ENCODE measurements at places on chromosomes 7 and 10. TPM values are rescaled to one million over a fixed set of nuclear protein-coding genes. Genes with fewer than 3 reads are reported as not detected.
A peak's percentile ranks its signal among the peaks of the same experiment; 100 is the strongest.

- peak overlapping the region; percentile 96 for H3K27ac ChIP-seq
- H3K27me3 ChIP-seq = no peaks in the 10 kb centered on the region
Measured at GRCh38 chr10:30786131-30786530, 156.6 kb upstream of the LYZL2 start.

The TNS3 gene
- 44.4 TPM for total RNA-seq

DNA sequence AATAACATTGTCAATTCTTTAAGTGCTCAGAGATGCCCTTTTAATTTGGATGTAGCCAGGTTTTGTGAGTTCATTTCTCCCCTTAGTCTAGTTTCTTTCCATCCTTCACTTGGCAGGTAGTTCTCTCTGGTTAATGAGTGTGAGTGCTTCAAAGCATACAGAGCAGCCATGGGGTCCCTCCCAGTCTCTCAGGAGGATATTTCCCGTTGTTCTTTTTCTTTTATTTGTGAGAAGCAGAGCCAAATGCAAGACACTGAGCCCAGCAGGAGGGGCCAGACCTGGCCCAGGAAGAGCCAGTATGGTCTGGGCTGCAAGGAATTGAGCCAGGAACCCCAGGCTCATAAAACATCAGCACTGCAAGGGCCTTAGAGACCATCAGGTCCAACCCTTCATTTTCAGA, 52.4 kb downstream of the PLCE1 start:
- H3K4me3 ChIP-seq = no peak overlapping the region
- no peak overlapping the region for H3K27ac ChIP-seq
- no peaks in the 10 kb centered on the region for H3K36me3 ChIP-seq
- peaks cover 16% of the 10 kb centered on the region for H3K4me1 ChIP-seq
- DNase-seq = no peak
- H3K27me3 ChIP-seq = no peaks in the 10 kb centered on the region

- peak; percentile 77 for DNase-seq
- no peak overlapping the region for H3K4me3 ChIP-seq
- H3K27ac ChIP-seq = peak overlapping the region; percentile 59
- no peaks in the 10 kb centered on the region for H3K4me1 ChIP-seq
- no peaks in the 10 kb centered on the region for H3K27me3 ChIP-seq
Measured at GRCh38 chr10:86693721-86694369, 25.5 kb downstream of the LDB3 start.

The BMPER gene
- 3.0 TPM for total RNA-seq

- no peak overlapping the region for H3K4me3 ChIP-seq
- no peaks in the 10 kb centered on the region for H3K4me1 ChIP-seq
- H3K36me3 ChIP-seq = no peaks in the 10 kb centered on the region
- no peaks in the 10 kb centered on the region for H3K27me3 ChIP-seq
- peak overlapping the region; percentile 37 for H3K27ac ChIP-seq
Measured at GRCh38 chr7:35437619-35438275, 183.8 kb upstream of the TBX20 start.

DNA sequence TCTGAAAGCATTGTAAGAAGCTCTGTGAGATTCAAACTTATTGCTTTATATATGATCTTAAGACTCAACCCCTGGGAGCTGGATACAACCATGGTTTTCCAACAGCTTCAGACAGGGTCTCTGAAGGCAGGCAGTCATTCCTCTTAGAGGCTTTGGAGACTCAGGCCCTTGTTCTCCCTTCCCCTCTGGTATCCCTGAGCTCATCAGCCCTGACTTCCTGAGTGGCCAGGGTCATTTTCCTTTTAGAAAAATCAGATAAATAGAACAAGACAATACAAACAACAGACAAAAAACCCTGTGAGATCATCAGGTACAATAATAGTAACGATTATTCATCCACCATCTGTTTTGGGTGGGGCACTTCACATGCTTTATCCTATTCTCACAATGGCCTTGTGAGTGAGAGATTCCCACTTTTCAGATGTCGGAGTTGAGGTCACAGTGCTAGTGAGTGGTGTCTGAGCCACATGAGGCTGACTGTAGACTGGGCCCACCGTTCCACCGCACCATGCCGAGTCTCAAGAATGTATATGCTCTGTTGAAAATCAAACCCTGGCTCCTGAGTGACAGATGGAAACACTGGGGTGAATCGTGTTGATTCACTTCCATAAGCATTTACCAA, 144.2 kb downstream of the CXCL12 start:
- no peak overlapping the region for H3K27ac ChIP-seq
- H3K4me1 ChIP-seq = no peaks in the 10 kb centered on the region
- no peak overlapping the region for H3K4me3 ChIP-seq

The COL13A1 gene
- 5.7 TPM for total RNA-seq

The RAMP3 gene
- 62.0 TPM for total RNA-seq

The SPDYE16 gene
- total RNA-seq = not detected

- no peak for DNase-seq
- H3K27me3 ChIP-seq = no peaks in the 10 kb centered on the region
- no peak overlapping the region for H3K4me3 ChIP-seq
- H3K36me3 ChIP-seq = no peaks in the 10 kb centered on the region
- no peak overlapping the region for H3K27ac ChIP-seq
Measured at GRCh38 chr7:153193144-153193595, 433.6 kb downstream of the ACTR3B start.

DNA sequence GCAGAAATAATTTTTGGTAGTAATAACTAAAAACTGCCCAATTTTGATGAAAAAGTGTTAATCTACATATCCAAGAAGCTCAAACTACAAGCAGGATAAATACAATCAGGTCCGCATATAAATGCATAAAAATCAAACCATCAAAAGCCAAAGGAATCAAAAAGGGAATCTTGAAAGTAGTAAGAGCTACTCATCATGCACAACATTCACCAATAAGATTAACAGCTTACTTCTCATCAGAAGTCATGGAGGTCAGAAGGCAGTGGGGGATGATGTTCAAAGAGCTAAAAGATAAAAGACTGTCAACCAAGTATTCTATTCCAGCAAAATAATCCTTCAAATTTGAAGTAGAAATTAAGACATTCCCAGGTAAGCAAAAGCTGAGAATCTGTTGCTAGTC, 76.4 kb downstream of the CRPPA start:
- H3K4me1 ChIP-seq = peaks cover 8% of the 10 kb centered on the region
- H3K4me3 ChIP-seq = no peak overlapping the region
- H3K36me3 ChIP-seq = no peaks in the 10 kb centered on the region
- no peak for DNase-seq

The FAM180A gene
- 5.9 TPM for total RNA-seq

DNA sequence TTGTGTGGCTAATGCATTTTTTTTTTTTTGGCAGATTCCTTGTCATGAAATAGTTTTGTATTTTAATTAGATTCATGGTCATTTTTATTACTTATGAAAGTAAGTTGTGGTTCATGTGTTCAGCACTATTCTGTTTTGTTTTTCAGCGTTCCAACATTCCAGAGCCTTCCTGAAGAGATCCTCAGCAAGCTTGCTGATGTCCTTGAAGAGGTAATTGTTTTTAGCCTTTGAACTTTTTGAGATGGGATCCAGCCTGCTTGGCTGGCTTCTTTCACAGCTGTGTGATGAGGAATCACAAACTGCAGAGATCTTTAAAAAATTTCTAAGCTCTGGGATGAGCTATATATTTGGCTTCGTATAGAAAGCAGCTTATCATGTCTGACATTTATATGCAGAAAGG, 208.0 kb upstream of the CSTF2T start:
- no peak overlapping the region for H3K4me3 ChIP-seq
- H3K4me1 ChIP-seq = no peaks in the 10 kb centered on the region
- H3K36me3 ChIP-seq = no peaks in the 10 kb centered on the region
- H3K27me3 ChIP-seq = no peaks in the 10 kb centered on the region

The TRUB1 gene
- total RNA-seq = 22.9 TPM

- no peak overlapping the region for H3K4me3 ChIP-seq
- no peak for DNase-seq
- no peaks in the 10 kb centered on the region for H3K36me3 ChIP-seq
- no peak overlapping the region for H3K27ac ChIP-seq
- H3K27me3 ChIP-seq = no peaks in the 10 kb centered on the region
Measured at GRCh38 chr10:72765051-72765745, 73.3 kb downstream of the MCU start.

- no peak for DNase-seq
- H3K4me1 ChIP-seq = peaks cover 5% of the 10 kb centered on the region
- H3K36me3 ChIP-seq = no peaks in the 10 kb centered on the region
- H3K4me3 ChIP-seq = no peak overlapping the region
- no peaks in the 10 kb centered on the region for H3K27me3 ChIP-seq
Measured at GRCh38 chr10:8061274-8062211, 7.1 kb downstream of the GATA3 start.

GRCh38 chr10:75165684-75166622, 44.6 kb upstream of the VDAC2 start:
- H3K27me3 ChIP-seq = no peaks in the 10 kb centered on the region
- H3K4me3 ChIP-seq = no peak overlapping the region
- H3K4me1 ChIP-seq = no peaks in the 10 kb centered on the region
- H3K27ac ChIP-seq = no peak overlapping the region
- peaks cover 11% of the 10 kb centered on the region for H3K36me3 ChIP-seq

GRCh38 chr7:83520726-83521125, 128.2 kb downstream of the SEMA3E start:
- no peak overlapping the region for H3K27ac ChIP-seq
- H3K4me1 ChIP-seq = no peaks in the 10 kb centered on the region
- no peak overlapping the region for H3K4me3 ChIP-seq
- no peak for DNase-seq
- no peaks in the 10 kb centered on the region for H3K27me3 ChIP-seq
- H3K36me3 ChIP-seq = no peaks in the 10 kb centered on the region

The PARD3 gene
- total RNA-seq = 41.6 TPM

DNA sequence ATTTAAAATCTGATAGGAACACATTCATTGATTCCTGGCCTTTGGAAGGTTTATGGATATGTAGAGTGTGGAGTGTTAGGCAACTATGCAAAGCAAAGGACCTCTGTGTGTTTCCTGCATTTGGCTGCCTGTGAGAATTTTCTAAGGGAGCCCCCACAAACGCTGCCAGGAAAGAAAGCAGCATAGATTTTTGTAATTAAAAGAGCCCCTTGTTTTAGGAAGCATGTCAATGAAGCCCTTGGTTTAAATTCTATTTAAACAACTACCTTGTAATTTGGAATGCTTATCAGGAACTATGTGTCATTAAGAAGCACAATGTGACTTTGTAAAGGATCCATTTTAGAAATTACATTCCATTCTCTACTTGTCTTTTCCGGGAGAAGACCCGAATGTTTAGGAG, 742.5 kb downstream of the NXPH1 start:
- H3K4me3 ChIP-seq = no peak overlapping the region
- H3K27ac ChIP-seq = no peak overlapping the region
- DNase-seq = no peak
- no peaks in the 10 kb centered on the region for H3K4me1 ChIP-seq
- H3K36me3 ChIP-seq = no peaks in the 10 kb centered on the region

- H3K4me1 ChIP-seq = peaks cover 30% of the 10 kb centered on the region
- DNase-seq = no peak
- H3K27ac ChIP-seq = no peak overlapping the region
Measured at GRCh38 chr10:122379041-122379440, 4.5 kb downstream of the PLEKHA1 start.

- H3K27ac ChIP-seq = no peak overlapping the region
- H3K4me1 ChIP-seq = no peaks in the 10 kb centered on the region
- no peaks in the 10 kb centered on the region for H3K36me3 ChIP-seq
- no peak for DNase-seq
- H3K4me3 ChIP-seq = no peak overlapping the region
- H3K27me3 ChIP-seq = no peaks in the 10 kb centered on the region
Measured at GRCh38 chr7:32479574-32480200, 10.5 kb downstream of the LSM5 start.

DNA sequence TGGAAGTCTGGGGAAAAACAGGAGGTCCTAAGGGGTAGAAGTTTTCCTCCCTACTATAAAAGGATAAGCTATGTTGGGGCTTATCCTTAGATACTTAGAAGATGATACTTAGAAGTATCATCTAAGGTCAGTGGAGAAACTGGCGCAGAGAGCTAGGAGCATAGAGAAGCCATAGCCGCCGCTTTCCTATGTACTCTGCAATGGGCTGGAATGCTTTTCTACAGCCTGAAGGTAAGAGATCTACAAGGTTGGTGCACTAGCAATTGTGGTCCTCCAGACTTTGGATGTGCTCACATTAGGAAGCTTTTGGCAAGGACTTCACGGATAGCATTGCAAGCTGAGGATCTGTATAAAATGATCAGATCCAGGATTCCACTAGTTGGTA, 12.4 kb upstream of the OPTN start:
- DNase-seq = no peak
- no peaks in the 10 kb centered on the region for H3K36me3 ChIP-seq
- H3K27ac ChIP-seq = no peak overlapping the region
- no peak overlapping the region for H3K4me3 ChIP-seq
- H3K4me1 ChIP-seq = peaks cover 9% of the 10 kb centered on the region

DNA sequence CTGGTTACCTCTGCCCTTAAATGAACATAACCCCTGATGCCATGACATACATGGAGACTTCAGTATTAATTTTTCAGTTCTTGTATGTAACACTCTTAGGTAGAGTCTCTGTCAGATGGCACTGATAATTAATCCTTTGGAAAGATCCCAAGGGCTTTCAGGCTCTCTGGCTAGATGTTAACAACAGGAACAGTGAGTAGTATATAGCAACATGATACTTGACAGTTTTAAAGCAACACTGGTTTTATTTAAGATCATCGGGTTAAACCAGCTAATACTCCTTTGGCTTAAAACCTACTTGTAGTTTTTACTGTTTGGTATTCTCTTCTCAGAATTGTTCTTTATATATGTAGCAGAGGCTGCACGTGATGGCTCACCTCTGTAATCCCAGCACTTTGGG, 27.3 kb downstream of the AHCYL2 start:
- no peaks in the 10 kb centered on the region for H3K4me1 ChIP-seq
- H3K36me3 ChIP-seq = no peaks in the 10 kb centered on the region

DNA sequence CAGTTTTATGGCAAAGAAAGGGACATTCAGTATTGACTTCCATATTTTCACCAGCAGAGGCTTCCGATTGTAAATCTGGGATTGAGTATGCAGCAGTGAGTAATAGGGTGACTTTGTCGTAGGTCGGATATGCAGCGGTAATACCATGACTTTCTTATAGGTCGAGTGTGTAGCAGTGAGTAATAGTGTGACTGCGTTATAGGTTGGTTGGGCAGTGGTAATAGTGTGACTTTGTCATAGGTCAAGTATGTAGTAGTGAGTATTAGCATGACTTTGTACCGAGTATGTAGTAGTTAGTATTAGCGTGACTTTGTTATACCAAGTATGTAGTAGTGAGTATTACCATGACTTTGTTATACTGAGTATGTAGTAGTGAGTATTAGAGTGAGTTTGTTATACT, 268.2 kb upstream of the ADARB2 start:
- no peak for DNase-seq
- H3K27me3 ChIP-seq = no peaks in the 10 kb centered on the region
- no peaks in the 10 kb centered on the region for H3K4me1 ChIP-seq
- H3K36me3 ChIP-seq = no peaks in the 10 kb centered on the region
- no peak overlapping the region for H3K27ac ChIP-seq

GRCh38 chr10:129467359-129468064, 471 bp downstream of the MGMT start:
- H3K4me1 ChIP-seq = no peaks in the 10 kb centered on the region
- H3K4me3 ChIP-seq = peak overlapping the region; percentile 84
- H3K27me3 ChIP-seq = no peaks in the 10 kb centered on the region
- H3K27ac ChIP-seq = peak overlapping the region; percentile 84
- H3K36me3 ChIP-seq = no peaks in the 10 kb centered on the region

The VWC2 gene
- 4.0 TPM for total RNA-seq

DNA sequence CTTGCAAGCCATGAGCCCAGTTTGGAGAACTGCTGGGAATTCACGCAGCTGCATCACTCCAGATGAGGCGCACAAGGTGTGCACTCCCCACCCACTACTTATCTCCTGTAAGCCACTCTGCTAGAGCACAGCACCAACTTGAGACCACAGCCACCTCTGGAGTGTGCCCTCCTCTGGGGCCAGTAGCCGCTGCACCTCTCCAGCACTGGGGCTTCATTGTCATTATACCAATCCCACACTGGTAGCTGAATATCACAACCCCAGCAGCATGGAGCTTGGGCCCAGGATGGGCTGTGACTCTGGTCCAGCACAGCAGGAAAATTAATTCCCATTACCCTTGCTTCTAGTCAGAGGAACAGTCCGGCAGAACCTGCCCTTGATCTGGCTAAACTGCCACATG, 125.6 kb downstream of the LSM5 start:
- no peaks in the 10 kb centered on the region for H3K36me3 ChIP-seq
- no peak overlapping the region for H3K4me3 ChIP-seq
- no peaks in the 10 kb centered on the region for H3K4me1 ChIP-seq
- H3K27ac ChIP-seq = no peak overlapping the region

Measured in right atrium auricular region (tissue), 2 donors.